ENCODE measurements at places on chromosomes 1 and 21.

- no peak for DNase-seq
These were observed 29.5 kb downstream of the DRAM2 start for GRCh38 chr1:111110197-111110899.

- no peak for DNase-seq
These were observed 6.9 kb upstream of the MX1 start for GRCh38 chr21:41418956-41419680.

DNA sequence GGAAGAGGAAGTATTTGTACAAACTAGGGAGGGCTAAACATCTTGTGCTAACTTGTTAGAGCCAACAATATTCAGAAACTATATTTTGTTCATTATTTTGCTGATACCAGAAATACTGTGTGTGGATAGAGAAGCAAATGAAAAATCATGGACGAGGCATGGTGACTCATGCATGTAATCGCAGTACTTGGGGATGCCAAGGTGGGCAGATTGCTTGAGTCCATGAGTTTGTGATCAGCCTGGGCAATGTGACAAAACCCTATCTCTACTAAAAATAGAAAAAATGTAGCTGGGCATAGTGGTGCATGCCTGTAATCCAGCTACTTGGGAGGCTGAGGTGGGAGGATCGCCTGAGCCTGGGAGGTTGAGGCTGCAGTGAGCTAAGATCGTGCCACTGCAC, 13.4 kb downstream of the LRRC41 start:
- no peak for DNase-seq

- peak; percentile 92 for DNase-seq
These were observed 52.4 kb upstream of the GPR157 start for GRCh38 chr1:9181176-9181906.

DNA sequence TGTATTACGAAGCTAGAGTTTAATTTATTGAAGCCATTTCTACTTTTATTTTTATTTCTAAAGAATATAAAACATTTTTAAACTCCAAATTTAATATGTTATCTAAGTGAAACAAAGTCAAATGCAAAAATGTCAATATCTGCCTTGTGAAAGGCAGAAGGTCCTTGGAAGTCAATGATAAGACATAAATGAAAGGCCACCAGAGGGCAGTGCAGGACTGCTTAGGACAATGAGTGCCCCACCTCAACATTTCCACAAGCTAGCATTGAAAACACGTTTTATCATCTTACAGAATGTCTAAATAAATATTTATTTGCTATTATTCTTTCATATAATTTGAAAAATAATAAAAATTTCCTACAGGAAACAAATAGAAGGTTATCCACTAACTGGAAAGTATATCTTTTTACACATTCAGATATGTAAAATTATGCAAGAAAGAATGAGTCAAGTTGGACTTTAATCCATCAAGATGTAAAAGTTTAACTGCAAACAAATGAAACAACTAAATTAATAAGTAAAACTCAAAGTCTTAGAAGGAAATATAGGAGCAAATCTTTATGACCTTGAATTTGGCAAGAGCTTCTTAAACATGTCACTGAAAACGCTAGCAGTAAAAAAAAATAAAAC, 140.1 kb upstream of the FMN2 start:
- peak; percentile 80 for DNase-seq

- DNase-seq: no peak
These were observed 3.7 kb upstream of the AUNIP start for GRCh38 chr1:25862785-25863485.

GRCh38 chr1:110155878-110156522, 5.7 kb downstream of the SLC6A17 start:
- DNase-seq: peak; percentile 98

- peak; percentile 87 for DNase-seq
These were observed 360 bp upstream of the PRDX6 start for GRCh38 chr1:173476665-173477285.

DNA sequence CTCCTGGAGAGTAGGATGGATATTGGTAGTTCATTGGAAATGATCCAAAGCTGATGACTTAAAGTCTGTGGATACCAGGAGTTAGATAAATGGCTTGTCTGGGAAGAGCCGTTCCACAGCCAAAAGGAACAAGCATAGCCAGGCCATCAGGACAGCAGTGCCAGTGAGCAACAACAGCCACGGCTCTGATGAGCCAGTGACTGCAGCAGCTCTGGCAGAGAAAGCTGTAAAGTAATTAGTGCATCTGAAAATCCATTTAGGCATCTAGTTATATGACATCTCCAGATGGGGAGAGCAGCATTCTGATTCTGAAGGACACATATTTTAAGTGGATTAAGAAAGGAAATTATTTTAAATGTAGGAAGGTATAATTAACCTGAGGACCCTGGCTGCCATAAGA, 256.2 kb upstream of the PLXNA2 start:
- no peak for DNase-seq

DNA sequence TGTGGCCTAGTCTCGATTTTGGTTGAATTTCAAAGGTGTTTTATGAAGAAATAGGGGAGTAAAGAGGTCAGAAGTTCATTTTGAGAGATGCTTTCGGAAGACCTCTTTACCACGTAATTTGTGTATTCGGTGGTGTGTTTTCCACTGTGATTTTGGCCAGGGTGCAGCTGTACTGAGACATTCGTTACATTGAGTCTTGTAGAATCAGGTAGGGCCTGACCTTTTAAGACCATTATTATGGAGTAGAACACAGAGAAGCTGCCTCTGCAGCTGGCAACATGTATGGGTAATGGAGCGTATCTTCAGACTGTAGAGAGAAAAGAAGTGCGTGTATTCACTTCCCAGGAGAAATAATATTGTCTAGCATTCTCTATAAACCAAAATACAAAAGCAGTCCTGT, 326.5 kb downstream of the PDE4B start:
- no peak for DNase-seq

- DNase-seq: no peak
These were observed 9.5 kb upstream of the TMEM39B start for GRCh38 chr1:32063261-32063681.

DNA sequence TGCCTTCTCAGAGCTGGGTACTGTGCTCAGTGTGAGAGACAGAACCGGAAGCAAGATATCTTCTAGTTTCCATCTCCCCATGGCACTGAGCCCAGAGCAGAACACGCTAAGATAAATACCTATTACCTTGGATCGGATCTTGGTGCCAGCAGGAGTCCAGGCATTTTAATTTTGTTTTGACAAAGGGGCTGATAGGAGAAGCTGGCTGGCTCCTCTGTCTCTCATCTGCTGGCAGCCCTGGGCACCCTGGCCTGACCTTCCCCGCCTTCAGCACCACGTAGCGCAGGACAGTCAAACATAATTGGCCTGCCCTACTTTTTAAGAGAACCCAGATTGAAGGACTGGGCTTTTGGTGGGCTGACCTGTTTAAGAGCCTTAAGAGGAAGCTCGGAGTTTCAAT, 160.7 kb upstream of the KLHDC7A start:
- no peak for DNase-seq

GRCh38 chr1:84774669-84775534, 84.6 kb upstream of the SSX2IP start:
- no peak for DNase-seq

- DNase-seq: no peak
These were observed 3.7 kb downstream of the LYPLAL1 start for GRCh38 chr1:219177363-219177762.

Data from nephron progenitor cell (in vitro differentiated cells).